H1 (cell line): ENCODE measurements at places on chromosomes 13 and 19. TPM values are rescaled to one million over a fixed set of nuclear protein-coding genes. Genes with fewer than 3 reads are reported as not detected.
A peak's percentile ranks its signal among the peaks of the same experiment; 100 is the strongest.

Gene MTUS2
- polyA plus RNA-seq = 0.18 and 0.22 TPM in 2 replicates

DNA sequence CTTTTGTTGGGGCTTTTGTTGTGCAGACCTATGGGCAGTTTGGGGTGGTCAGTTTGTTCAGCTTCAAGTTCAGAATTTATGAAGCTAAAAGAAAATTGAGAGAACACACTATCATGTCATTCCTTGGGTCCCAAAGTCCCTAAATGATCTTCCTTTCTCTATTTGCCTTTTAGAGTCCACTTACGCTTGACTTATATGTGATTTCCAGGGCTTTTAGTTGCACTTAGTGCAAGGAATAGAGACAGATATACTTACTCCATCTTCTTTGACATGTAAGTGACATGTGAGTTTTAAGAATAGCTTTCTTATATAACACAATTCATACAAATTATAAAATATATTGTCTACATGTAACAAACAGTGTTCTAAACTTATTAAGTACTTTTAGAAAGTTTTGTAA lies 660.1 kb upstream of the SLITRK1 start:
- no peaks in the 10 kb centered on the region for H3K4me1 ChIP-seq
- H3K27ac ChIP-seq = no peak overlapping the region
- no peaks in the 10 kb centered on the region for H3K36me3 ChIP-seq
- no peak overlapping the region for H3K4me3 ChIP-seq
- H3K27me3 ChIP-seq = no peaks in the 10 kb centered on the region

- no peak overlapping the region for H3K4me3 ChIP-seq
- no peaks in the 10 kb centered on the region for H3K4me1 ChIP-seq
- no peaks in the 10 kb centered on the region for H3K27me3 ChIP-seq
- H3K36me3 ChIP-seq = no peaks in the 10 kb centered on the region
- DNase-seq = no peak
- H3K27ac ChIP-seq = no peak overlapping the region
Observed at GRCh38 chr13:108342369-108343289, 73.1 kb downstream of the TNFSF13B start.

Gene ZNF497
- 1.4 and 2.0 TPM in 2 replicates for polyA plus RNA-seq

Gene TSSK6
- polyA plus RNA-seq = 7.8 and 12.1 TPM in 2 replicates

- no peak for DNase-seq
- no peak overlapping the region for H3K4me3 ChIP-seq
- no peaks in the 10 kb centered on the region for H3K27me3 ChIP-seq
Observed at GRCh38 chr13:91196958-91197357, 150.5 kb upstream of the MIR17HG start.

- H3K4me3 ChIP-seq = no peak overlapping the region
- no peaks in the 10 kb centered on the region for H3K27me3 ChIP-seq
- H3K27ac ChIP-seq = peak overlapping the region; percentile 63; the same call in 1 of the 2 replicates
- no peaks in the 10 kb centered on the region for H3K36me3 ChIP-seq
- peak; percentile 57 for DNase-seq
Observed at GRCh38 chr19:9075064-9075949, 11.6 kb upstream of the OR1M1 start.

Gene LMTK3
- polyA plus RNA-seq = 2.7 and 7.3 TPM in 2 replicates

Gene CYP2S1
- 97.9 and 210 TPM in 2 replicates for polyA plus RNA-seq

DNA sequence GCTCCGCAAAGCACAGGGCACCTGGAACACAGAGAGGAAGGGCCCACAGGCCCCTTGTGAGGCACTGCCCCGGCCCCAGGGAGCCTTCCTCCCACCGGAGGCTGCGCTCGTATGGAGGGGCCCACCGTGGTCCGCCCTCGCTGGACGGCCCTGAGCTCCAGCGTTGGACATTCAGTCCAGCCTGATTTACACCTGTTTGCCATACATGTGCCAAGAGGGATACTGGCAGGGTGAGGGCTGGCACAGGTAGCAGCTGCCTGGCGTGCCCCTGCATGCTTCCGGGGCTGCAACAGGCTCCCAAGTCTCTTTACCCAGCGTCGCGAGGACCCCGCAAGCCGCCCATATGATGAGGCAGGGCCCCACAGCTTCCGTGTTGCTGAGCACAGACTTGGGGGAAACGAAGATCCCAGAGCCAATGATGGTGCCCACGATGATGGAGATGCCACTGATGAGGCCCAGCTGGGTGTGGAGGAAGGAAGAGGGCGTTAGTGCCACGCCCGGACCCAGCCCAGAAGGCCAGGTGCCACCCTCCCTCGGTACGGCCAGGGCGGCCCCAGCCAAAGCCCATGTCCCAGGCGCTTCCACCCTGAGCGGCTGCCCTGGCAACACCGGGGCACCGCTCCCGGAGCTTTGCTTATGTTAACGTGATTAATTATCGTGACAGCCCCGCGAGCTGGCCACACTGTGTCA lies 5.1 kb downstream of the SLC7A9 start:
- no peak overlapping the region for H3K4me3 ChIP-seq
- H3K36me3 ChIP-seq = no peaks in the 10 kb centered on the region
- H3K27ac ChIP-seq = no peak overlapping the region
- no peaks in the 10 kb centered on the region; the same call in 1 of the 2 replicates for H3K4me1 ChIP-seq
- H3K27me3 ChIP-seq = no peaks in the 10 kb centered on the region
- DNase-seq = no peak
